Esophagus squamous epithelium (tissue), 5 donors: ENCODE measurements at places on chromosomes 7 and 10. TPM values are rescaled to one million over a fixed set of nuclear protein-coding genes. Genes with fewer than 3 reads are reported as not detected.
A peak's percentile ranks its signal among the peaks of the same experiment; 100 is the strongest.

DUSP5 gene
- total RNA-seq = 60.6 TPM

NKX1-2 gene
- 1.6 TPM for total RNA-seq

BLVRA gene
- 34.2 TPM for total RNA-seq

UBTD1 gene
- total RNA-seq = 4.3 TPM

GRM3 gene
- not detected for total RNA-seq

DNA sequence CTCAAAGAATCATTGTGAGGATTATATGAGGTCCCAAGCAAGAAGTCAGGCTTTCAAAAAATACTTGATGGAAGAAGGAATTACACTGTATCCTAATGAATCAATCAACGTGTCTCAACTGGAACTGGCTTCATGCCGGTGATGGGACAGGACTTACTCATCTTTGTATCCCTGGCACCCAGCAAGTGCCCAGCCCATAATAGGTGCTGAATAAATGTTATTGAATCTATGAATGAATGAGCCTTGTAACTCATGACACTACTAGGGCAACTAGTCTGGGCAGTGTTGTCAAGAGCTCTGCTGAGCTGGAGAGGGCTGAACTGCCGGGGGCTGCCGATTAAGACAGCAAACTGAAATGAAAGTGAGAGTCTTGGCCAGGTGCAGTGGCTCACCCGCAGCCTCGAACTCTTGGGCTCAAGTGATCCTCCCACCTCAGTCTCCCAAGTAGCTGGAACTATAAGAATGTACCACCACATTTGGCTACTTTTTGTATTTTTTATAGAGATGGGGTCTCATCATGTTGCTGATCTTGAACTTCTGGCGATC lies 87.2 kb upstream of the KIF5B start:
- DNase-seq = no peak
- peaks cover 11% of the 10 kb centered on the region for H3K4me1 ChIP-seq
- no peaks in the 10 kb centered on the region for H3K36me3 ChIP-seq
- no peaks in the 10 kb centered on the region for H3K27me3 ChIP-seq

DNA sequence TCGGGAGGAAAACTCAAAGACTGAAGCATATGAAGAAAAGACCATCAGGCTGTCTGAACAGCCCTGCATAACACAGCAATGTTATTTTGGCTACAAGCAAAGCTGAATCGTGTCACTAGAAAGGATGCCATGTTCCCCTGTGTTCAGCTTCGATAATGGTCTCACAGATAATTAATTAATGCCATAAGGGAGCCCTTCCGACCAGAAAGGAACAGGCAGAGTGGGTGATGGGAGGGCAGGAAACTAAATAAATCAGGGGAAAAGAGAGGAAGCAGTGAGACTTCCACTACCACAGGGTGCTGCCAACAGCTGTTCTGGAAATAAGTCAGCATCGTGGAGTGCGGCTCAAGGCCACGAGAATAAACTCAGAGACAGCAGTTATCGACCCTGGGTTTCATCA lies 3.2 kb downstream of the PTPRN2 start:
- no peak overlapping the region for H3K4me3 ChIP-seq
- H3K4me1 ChIP-seq = peaks cover 15% of the 10 kb centered on the region
- H3K27me3 ChIP-seq = peaks cover 16% of the 10 kb centered on the region
- no peak overlapping the region for H3K27ac ChIP-seq

DNA sequence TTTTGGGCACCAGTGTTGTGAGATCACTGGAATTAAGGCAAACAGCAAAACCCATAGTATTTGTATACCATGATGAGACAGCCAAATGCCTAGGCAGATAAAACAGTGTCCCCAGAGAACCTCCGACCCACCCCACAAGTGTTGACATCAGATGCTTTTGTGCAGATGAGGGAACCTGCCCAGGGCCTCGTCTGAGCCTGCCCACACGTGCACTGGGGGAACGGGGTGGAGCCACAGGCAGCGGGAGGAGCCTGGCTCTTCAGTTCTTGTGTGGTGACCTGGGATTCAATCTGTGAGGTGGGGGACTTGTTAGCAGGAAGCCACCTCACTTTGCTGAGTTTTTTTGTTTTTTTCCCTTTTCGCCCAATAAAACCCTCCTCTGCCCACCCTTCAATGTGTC lies 33.4 kb upstream of the OPTN start:
- H3K27ac ChIP-seq = no peak overlapping the region
- no peak for DNase-seq
- H3K4me3 ChIP-seq = no peak overlapping the region
- H3K27me3 ChIP-seq = peaks cover 9% of the 10 kb centered on the region
- no peaks in the 10 kb centered on the region for H3K4me1 ChIP-seq

GRCh38 chr7:140417456-140418155 lies 13.7 kb downstream of the RAB19 start:
- no peaks in the 10 kb centered on the region for H3K4me1 ChIP-seq
- no peak overlapping the region for H3K27ac ChIP-seq
- no peak overlapping the region for H3K4me3 ChIP-seq
- H3K27me3 ChIP-seq = no peaks in the 10 kb centered on the region
- no peak for DNase-seq
- no peaks in the 10 kb centered on the region for H3K36me3 ChIP-seq

DNA sequence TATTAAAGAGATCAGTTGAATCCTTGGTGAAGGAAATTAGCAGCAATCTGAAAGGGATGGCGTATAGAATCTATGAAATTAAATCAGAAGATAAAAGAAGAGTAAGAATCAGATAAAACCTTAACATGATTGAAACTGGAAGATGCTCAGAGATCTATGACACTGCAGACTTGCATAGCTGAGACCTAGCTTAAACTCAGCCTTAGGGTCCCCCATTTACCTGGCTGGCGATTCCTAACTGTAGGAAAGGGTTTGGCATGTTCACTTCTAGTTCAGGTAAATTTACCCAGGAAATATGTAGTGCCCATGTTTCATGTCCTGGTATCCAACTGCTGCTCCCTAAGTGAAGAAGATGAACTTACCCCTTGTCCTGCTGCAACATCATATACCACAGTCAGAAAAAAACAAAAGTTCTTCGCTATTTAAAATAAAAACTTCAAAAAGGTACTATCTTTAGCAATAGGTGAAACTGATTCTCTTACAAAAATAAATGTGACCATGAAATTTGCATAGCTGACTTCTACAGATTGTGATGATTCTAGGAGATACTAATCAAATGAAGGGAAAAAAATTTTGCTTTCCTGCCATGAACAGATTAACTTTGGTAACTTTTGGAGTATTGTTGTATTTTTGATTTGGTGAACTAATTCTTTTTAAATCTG lies 47.8 kb upstream of the TMEM243 start:
- no peaks in the 10 kb centered on the region for H3K27me3 ChIP-seq
- H3K4me1 ChIP-seq = no peaks in the 10 kb centered on the region
- no peak overlapping the region for H3K27ac ChIP-seq
- no peak overlapping the region for H3K4me3 ChIP-seq
- H3K36me3 ChIP-seq = no peaks in the 10 kb centered on the region

DNA sequence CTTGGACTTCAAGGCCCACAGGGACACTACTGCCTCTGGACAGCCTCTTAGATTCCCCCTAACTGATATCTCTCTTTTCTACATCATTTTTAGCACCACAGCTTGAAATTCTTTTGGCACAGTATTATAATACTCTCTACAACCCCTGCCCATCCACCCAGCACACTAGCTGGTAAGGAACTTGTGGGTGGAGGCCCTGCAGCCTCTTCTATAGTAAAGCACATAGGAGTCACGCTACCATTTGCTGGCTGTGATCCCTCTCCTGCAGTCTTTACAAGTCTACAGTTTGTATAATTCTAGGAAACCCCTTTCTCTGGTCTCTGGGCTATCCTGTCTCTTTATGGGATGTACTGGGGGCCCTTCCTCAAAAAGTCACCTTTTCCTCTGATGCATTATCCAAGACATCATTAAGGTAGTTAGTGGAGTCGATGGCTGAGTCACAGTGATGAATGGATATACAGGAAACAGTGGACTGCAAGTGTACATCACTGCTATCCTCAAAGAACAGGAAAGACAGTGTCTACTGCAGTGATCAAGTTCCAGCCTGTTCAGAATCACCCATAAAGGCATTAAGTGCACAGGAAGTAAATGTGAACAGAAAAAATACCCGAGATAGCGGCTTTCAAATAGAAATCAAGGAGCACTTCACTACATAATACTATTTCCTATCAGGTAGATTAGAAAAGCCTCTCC lies 54.4 kb downstream of the STK17A start:
- H3K4me1 ChIP-seq = peaks cover 59% of the 10 kb centered on the region
- H3K36me3 ChIP-seq = peaks cover 5% of the 10 kb centered on the region
- DNase-seq = no peak
- H3K4me3 ChIP-seq = no peak overlapping the region

GRCh38 chr7:87625101-87625500 lies 3.1 kb upstream of the RUNDC3B start:
- H3K27ac ChIP-seq = no peak overlapping the region
- DNase-seq = no peak
- no peak overlapping the region for H3K4me3 ChIP-seq
- no peaks in the 10 kb centered on the region for H3K27me3 ChIP-seq

GRCh38 chr10:36451391-36451970 lies 673.9 kb upstream of the ANKRD30A start:
- DNase-seq = no peak
- no peaks in the 10 kb centered on the region for H3K36me3 ChIP-seq
- no peak overlapping the region for H3K27ac ChIP-seq
- no peak overlapping the region for H3K4me3 ChIP-seq
- H3K4me1 ChIP-seq = no peaks in the 10 kb centered on the region
- H3K27me3 ChIP-seq = no peaks in the 10 kb centered on the region

DNA sequence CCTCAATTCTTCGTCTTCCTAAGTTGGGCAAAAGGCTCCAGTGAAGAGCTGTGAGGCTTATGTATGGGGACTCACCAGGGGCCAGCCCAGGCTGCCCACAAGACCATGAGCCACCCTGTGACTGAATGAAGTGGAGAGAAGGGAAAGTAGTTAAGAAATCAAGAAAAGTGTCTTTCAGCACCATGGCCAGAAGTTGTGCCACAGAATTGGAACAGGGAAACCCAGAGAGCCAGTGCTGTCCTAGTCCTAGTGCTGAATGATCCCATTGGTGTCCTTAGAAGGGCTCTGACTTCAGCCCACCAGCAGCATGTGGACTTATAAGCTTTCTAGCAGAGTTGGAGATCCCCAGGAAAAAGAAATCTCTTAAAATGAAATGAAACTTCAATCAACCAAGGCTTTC lies 37.0 kb upstream of the CCSER2 start:
- H3K4me1 ChIP-seq = peaks cover 5% of the 10 kb centered on the region
- H3K4me3 ChIP-seq = no peak overlapping the region
- DNase-seq = no peak
- H3K27me3 ChIP-seq = no peaks in the 10 kb centered on the region
- H3K27ac ChIP-seq = no peak overlapping the region
- H3K36me3 ChIP-seq = no peaks in the 10 kb centered on the region

DNA sequence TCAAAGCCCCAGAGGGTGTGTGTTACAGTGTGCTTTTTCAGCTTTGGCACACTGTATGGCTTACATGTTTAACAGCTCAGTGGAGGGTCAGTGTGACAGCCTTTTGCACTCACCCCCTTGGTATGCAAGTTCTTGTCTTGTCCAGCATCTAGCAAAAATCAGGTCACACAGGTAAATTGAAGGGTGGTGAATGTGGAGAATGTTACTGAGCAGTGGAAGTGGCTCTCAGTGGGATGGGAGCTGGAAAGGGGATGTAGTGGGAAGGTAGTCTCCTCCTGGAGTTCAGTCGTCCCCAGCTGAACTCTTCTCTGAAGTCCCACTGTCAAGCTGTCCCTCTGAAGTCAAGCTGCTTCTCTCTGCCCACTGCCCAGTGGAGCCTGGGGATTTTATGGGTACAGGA lies 21.0 kb upstream of the C10orf90 start:
- no peaks in the 10 kb centered on the region for H3K36me3 ChIP-seq
- no peaks in the 10 kb centered on the region for H3K27me3 ChIP-seq
- DNase-seq = no peak
- no peak overlapping the region for H3K4me3 ChIP-seq
- H3K27ac ChIP-seq = no peak overlapping the region

DNA sequence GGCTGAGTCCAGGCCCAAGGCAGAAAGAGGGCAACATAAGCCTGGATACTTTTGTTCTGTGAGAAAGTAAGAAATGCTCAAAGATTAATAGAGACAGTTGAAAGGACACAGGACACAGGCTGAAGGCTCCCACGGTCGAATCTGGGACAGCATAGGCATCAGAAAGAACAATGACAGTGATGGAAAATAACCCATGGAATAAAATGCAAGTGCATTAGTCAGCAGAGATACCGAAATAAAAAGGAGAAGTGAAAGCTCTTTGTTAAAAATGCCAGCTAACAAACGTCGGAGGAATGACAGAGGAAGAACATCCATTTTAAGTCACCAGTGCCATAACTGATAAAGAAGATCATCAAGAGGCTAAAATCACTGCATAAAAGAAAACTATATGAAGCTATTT lies 19.6 kb upstream of the AGAP5 start:
- H3K27me3 ChIP-seq = no peaks in the 10 kb centered on the region
- peak overlapping the region; percentile 39 for H3K27ac ChIP-seq
- no peak overlapping the region for H3K4me3 ChIP-seq
- H3K4me1 ChIP-seq = no peaks in the 10 kb centered on the region
- H3K36me3 ChIP-seq = peaks cover 43% of the 10 kb centered on the region
- no peak for DNase-seq

- no peak for DNase-seq
- no peak overlapping the region for H3K4me3 ChIP-seq
- peaks cover under 1% of the 10 kb centered on the region for H3K4me1 ChIP-seq
- no peaks in the 10 kb centered on the region for H3K27me3 ChIP-seq
Measured at GRCh38 chr7:73429215-73429614, 4.4 kb upstream of the FZD9 start.

GRCh38 chr10:43892062-43892770 lies 243.5 kb upstream of the ZNF32 start:
- no peaks in the 10 kb centered on the region for H3K4me1 ChIP-seq
- no peak overlapping the region for H3K4me3 ChIP-seq
- H3K27ac ChIP-seq = no peak overlapping the region
- no peaks in the 10 kb centered on the region for H3K27me3 ChIP-seq
- H3K36me3 ChIP-seq = no peaks in the 10 kb centered on the region
- DNase-seq = no peak

- peaks cover 6% of the 10 kb centered on the region for H3K36me3 ChIP-seq
- no peak for DNase-seq
- H3K27me3 ChIP-seq = no peaks in the 10 kb centered on the region
Measured at GRCh38 chr10:49068209-49068608, 47.1 kb downstream of the VSTM4 start.

DNA sequence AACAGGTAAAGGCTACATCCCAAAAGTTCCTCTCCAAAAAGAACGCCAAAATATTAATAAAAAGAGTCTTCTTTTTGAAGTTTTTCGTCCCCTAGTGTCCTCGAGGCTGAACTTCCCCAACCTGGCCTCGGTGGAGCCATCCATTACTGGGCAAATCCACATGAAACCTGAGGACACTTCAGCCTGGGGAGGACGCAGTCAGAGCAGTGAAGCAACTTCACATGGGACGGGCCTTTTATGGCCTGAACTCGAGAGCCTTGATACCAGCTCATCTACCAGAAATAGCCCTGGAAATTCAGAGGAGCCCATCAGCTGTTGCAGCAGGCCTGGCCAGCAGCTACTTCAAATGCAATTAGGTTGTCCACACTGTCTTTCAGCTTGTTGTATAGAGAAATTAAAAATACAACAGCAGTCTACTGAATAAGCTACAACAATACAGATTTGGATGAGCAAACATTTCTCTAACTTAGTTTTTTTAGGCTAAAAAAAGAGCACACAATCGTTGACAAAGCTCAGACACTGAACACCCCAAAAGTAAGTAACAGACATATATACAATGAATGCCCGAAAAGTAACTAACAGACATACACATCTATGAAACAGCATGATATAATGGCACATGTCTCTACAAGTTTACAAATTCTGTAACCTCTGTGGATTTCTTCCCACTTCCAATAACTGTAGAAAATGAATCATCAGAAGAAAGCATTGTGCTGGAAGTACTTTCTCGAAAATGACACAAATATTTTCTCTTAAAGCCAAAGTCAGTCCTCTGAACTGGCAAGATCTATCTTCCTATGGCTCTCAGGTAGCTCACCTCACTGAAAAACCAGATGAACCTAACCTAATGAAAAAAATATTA lies at the start of gene SVIL:
SVIL (minus strand) TSS at position 208 of the 862 bp plus-strand sequence. CDS start 79,913 bp downstream, outside the sequence.
- no peaks in the 10 kb centered on the region for H3K27me3 ChIP-seq
- peak within 1 kb of the TSS; percentile 29 for H3K4me3 ChIP-seq
- H3K27ac ChIP-seq = peak within 1 kb of the TSS; percentile 92
- DNase-seq = no peak
